ENCODE measurements at places on chromosomes 1 and 21.
A peak's percentile ranks its signal among the peaks of the same experiment; 100 is the strongest.

- no peak for DNase-seq
Measured at GRCh38 chr1:177973585-177973984, 3.7 kb upstream of the SEC16B start.

- no peak for DNase-seq
Measured at GRCh38 chr1:239128541-239128940, 257.8 kb upstream of the CHRM3 start.

- DNase-seq = peak; percentile 69
Measured at GRCh38 chr1:43799656-43800635, 92.6 kb downstream of the ST3GAL3 start.

GRCh38 chr1:84298684-84299535 lies 2.6 kb upstream of the SAMD13 start:
- DNase-seq = no peak

- DNase-seq = no peak
Measured at GRCh38 chr1:1920057-1920607, 1.1 kb upstream of the TMEM52 start.

- DNase-seq = no peak
Measured at GRCh38 chr1:36768486-36769178, 265.7 kb downstream of the GRIK3 start.

DNA sequence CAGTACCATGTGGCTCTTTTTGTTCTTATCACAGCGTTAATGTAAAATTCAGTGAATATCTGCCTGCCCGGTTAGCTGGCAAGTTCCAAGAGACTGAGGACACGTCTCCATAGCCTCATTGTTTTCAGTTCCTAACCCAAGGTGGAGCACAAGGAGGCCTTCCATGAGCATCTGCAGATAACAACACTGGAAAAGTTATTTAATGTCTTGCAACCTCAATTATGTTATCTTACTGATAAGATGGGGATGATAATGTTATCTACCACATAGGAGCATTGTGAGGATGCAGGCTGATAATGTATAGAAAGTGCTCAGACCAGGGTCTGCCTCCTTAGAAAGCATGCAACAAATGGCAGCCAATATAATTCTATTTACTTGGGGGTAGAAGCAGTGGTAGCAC lies 109.6 kb upstream of the DNAH14 start:
- DNase-seq = no peak

- no peak for DNase-seq
Measured at GRCh38 chr1:107877092-107877491, 87.9 kb downstream of the VAV3 start.

DNA sequence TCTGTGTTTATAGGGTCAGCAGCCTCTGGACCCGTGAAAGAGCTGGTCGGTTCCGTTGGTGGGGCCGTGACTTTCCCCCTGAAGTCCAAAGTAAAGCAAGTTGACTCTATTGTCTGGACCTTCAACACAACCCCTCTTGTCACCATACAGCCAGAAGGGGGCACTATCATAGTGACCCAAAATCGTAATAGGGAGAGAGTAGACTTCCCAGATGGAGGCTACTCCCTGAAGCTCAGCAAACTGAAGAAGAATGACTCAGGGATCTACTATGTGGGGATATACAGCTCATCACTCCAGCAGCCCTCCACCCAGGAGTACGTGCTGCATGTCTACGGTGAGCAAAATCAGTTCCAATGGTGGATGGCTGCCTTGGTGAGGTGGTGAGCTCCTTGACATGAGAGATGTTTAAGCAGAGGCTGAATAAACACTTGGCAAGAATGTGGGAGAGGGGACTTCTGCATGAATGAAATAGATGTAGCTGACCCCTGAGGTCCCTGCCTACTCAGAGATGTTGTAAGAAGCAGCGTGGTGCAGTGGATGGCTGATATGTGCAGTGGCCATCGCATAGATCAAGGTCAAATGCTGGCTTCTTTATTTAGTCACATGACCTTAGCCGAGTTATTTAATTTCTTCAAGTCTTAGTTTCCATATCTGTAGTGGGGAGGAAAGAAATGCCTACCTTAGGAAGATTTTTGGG lies 9.3 kb downstream of the SLAMF7 start:
- DNase-seq = peak; percentile 22

- DNase-seq = no peak
Measured at GRCh38 chr1:113811156-113811887, 954 bp downstream of the RSBN1 start.

- peak; percentile 17 for DNase-seq
Measured at GRCh38 chr21:16563795-16564194, 834.0 kb downstream of the USP25 start.

- no peak for DNase-seq
Measured at GRCh38 chr1:20037877-20038276, 32.1 kb upstream of the PLA2G5 start.

- DNase-seq = no peak
Measured at GRCh38 chr1:15706751-15707150, 22.6 kb downstream of the PLEKHM2 start.

DNA sequence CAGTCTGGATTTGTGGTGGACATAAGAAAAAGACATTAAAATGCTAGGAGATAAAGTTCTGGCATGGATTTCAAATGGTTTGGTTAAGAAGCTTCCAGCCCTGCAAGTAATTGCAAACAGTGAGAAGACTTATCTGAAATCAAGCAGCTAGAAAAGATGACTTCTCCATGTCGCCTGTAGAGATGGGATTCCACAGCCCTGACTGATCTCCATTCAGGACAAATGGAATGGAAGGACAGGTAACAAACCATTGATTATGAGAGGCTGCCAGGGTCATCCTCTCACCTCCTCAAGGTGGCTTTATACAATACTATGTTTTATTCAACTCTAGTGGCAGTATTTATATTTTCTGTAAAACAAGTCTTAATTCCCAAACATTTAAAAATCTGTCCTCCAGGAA lies 237.9 kb downstream of the HLX start:
- peak; percentile 18 for DNase-seq

- DNase-seq = no peak
Measured at GRCh38 chr1:33408093-33408436, 22.8 kb downstream of the PHC2 start.

GRCh38 chr1:231408528-231409094 lies 13.5 kb downstream of the EGLN1 start:
- no peak for DNase-seq

- peak; percentile 97 for DNase-seq
Measured at GRCh38 chr1:98086796-98087441, 166.1 kb upstream of the DPYD start.

DNA sequence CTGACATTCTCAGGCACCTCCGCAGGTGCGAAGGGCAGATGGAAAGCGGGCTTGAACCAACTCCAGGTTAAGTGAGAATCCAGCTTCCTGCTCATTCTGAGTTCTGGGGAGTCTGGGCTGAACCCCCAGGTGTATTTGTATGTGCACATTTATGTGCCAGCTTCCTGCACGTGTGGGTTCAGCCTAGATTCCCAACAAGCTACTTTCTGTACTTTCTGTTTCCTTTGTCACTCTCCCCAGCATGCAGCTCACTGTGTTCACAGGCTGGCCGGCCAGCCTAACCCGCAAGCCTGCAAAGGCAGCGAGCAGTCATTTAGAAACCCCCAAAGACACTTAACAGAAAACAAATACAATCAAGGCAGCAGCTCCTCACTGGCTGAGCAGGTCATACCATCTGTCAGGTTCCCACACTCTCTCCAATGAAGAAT lies 1.3 kb upstream of the IL19 start:
- no peak for DNase-seq

DNA sequence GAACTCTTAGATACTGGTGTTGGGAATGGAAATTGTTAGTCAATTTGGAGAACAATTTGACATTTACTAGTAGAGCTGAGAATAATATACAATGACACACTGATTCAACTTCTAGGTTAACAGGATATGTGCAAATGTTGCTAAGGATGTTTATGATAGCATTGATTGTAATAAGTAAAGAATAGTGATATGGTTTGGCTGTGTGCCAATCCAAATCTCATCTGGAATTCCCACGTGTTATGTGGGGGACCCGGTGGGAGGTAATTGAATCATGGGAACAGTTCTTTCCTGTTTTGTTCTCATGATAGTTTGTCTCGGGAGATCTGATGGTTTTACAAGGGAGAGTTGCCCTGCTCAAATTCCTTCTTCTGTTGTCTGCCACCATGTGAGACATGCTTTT lies 302.4 kb upstream of the TMPRSS15 start:
- no peak for DNase-seq

DNA sequence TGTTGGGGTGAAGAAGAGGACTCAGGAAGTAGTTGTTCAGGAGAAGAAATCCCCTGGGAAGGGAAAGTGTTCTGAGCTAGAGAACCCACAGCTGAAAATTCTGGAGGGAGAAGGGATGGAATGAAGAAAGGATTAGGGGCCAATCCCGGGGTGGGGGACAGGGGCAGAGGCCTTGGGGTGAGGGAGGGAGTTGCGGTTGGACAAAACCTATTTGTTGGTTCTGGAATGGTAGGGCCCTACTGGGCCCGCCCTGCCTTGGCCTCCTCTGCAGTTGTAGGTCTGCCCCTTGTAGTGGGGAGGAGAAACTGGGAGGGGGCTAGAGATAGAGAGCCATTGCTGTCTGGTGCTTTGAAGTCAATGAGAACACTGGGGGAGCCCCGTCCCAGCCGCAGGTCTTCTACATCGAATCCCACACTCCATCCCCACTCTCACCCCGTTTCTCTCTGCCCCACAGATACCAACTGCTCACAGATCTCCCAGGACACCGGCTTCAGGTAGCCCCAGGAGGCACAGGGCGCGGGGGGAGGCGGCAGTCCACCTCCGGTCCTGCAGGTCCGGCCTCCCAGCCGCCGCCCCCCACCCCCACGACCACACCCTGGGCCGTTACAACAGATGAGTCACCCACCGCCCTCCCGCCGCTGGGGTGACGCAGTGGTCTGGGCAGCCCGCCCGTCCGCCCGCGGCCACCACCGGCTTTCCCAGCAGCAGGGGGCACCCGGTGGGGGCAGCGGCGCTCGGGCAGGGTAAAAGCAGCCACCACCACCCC lies 1.1 kb downstream of the TAGLN2 start:
- peak; percentile 89 for DNase-seq

DNA sequence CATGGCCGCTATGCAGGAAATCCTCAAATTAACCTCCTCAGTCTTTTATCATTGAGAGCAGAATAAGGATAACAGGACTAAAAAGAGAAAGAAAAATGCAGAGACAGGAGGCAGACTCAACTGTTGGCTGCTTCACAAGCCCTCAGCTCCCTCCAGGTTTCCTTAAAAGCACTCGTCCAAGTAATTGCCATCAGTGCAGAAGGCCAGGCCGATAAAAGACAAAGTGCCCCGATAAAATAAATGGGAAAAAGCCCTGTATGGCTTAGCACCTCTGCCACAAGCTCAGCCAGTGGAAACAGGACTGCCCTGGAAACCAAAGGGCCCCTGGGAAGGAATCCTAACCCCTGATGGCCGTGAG lies 8.1 kb downstream of the S100A6 start:
- no peak for DNase-seq

DNA sequence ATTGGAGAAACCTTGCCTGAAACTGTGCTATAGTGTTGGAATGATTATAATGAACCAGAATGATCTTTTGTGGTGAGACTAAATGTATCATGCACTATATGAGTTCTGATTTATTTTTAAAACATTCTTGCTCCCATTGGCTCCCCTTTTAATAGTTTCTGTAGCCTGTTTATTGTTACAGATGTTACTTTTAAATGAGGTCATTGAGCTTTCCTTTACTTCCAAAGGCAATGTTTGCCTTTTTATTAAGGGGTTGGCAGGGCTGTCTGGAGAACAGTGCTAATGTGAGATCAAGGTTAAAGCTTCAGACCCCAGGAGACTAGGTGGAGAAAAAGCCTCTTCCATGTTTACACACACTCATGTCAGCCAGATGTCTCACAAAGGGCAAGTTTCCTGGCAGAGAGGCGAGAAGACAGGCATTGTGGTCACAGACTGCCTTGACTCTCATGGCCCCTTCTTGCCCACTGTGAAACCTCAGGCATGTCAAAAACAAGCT lies 120.6 kb upstream of the RAVER2 start:
- peak; percentile 1 for DNase-seq
